LHCN-M2 (cell line): ENCODE measurements at places on chromosomes 13 and 19. TPM values are rescaled to one million over a fixed set of nuclear protein-coding genes. Genes with fewer than 3 reads are reported as not detected.

DNA sequence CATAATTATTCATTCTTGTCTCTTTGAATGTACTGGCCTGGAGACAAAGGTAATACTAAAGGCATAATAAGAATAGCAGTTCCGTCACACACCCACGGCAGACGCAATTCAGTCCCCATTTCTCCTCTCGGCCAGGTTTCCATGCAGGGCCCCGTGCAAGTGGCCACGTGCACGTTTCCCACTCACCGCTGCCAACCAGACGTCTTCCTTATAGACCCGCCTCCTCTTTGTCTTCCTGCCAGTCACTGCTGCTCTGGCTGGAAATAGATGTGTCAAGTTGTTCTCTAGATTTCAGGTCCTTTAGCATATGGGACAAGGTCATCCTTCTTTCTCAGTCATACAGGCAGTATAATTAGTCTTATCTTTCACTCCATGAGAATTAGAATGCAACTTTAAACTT lies 204.3 kb downstream of the SUCLA2 start:
- DNase-seq: no peak

GRCh38 chr13:21011378-21011777 lies 50.0 kb downstream of the LATS2 start:
- no peak for DNase-seq

DNA sequence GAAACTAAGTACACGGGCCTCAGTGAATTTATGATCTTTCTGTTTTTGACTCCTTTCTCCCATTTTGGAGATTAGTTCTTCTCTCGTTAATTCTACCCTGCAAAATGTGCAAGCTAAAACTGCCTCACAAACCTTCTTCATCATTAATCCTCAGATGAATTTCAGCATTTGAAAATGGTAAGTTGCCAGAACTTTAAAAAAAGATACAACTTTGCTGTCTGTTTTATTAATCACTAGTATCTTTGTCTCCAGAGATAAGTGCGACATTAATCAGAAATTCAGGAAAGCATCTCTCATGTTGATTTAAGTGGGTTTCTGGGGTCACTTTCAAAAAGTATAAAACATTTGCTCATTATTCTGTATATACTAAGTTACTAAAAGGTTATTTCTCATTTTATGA lies 227.0 kb upstream of the RXFP2 start:
- DNase-seq: no peak

GRCh38 chr13:64540976-64541375 lies 2689.2 kb downstream of the PCDH9 start:
- DNase-seq: no peak

GRCh38 chr19:29189033-29189360 lies 24.0 kb downstream of the UQCRFS1 start:
- DNase-seq: peak; percentile 1

DNA sequence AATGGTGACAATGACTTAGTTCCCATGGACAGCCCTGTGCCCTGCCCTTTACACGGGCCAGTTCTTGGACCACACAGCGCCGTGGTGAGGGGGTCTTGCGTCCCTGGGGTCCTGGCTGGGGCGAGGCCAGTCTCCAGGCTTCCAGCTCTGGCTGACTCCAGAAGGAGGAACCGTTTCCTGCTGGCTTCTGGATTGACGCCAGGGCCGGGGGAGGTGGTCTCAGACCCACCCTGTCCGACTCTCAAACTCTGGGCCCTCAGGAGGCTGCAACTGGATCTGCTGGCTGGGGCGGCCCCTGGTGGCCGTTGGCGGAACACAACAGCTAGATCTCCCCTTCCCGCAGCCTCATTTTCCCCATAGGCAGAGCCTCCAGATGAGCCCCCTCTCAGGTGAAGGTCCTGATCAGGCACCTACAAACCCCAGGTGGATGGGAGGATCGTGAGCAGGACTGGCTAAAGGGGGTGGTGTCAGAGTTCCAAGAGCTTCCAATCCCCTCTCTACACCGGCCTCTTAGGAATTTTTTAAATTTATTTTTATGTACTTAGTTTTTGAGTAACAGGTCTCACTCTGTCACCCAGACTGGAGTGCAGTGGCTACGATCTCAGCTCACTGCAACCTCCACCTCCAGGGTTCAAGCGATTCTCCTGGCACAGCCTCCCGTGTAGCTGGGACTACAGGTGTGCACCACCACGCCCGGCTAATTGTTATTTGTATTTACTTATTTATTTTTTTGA lies 8.0 kb downstream of the CCDC194 start:
- peak; percentile 24 for DNase-seq

DNA sequence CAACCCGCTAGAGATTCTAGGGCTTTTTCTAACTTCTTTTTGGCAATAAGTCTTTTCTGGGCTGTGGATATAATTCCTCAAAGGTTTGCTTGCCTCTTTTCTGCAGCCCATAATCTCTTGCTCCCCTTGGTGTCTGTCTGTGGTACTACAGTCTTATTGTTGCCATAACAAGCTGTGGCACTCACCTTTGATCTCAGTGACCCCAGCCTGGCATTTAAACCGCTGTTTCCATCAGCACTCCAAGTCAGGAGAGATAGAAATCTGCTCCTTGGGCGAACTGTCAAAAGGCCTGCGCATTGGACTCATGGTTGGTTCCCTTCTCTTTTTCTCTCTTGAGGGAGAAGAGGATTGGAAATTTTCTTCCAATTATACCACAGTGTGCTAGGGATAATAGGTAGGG lies 14.5 kb upstream of the MPHOSPH8 start:
- peak; percentile 15 for DNase-seq

DNA sequence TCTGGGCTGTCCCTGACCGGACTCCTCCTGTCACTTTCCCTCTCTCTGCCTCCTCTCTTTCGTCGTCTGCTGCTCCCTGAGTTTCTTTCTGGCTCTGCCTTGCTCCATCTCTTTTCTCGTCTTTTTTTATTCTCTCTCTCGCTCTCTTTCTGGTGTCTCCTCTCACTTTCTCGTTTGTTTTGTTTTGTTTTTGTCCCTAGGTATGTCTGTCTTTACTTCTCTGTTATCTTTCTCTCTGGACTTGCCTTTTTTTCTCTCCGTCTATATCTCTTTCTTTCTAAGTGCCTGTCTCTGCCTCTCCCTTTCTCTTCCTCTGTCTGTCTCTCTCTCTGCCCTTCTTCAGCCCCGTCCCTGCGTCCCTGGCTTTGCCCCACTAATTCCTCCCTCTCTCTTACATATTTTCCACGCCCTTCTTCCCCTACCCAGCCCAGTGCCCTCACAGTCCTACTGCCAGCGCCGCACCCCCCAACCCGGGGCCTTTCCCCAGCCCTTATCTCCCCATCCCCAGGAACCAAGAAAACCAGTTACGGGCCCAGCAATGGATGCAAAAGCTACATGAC lies 48.1 kb upstream of the SHKBP1 start:
- DNase-seq: no peak

DNA sequence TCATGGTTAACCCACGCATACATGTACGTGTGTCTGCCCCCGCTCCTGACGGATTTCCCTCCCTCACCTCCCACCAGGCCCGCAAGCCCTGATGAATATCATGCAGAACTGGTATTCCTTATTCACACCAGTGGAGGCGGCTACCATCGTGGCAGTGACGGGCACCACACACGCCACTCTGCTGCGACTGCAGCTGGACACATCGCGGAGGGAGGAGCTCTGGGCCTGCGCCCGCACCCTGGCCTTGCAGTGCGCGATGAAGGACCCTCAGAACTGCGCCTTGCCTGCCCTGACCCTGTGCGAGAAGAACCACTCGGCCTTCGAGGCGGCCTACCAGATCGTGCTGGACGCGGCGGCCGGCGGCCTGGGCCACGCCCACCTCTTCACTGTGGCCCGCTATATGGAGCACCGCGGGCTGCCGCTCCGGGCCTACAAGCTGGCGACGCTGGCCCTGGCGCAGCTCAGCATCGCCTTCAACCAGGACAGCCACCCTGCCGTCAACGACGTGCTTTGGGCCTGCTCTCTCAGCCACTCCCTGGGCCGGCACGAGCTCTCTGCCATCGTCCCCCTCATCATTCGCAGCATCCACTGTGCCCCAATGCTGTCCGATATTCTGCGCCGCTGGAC lies 35.0 kb downstream of the ZSWIM4 start:
- DNase-seq: no peak

DNA sequence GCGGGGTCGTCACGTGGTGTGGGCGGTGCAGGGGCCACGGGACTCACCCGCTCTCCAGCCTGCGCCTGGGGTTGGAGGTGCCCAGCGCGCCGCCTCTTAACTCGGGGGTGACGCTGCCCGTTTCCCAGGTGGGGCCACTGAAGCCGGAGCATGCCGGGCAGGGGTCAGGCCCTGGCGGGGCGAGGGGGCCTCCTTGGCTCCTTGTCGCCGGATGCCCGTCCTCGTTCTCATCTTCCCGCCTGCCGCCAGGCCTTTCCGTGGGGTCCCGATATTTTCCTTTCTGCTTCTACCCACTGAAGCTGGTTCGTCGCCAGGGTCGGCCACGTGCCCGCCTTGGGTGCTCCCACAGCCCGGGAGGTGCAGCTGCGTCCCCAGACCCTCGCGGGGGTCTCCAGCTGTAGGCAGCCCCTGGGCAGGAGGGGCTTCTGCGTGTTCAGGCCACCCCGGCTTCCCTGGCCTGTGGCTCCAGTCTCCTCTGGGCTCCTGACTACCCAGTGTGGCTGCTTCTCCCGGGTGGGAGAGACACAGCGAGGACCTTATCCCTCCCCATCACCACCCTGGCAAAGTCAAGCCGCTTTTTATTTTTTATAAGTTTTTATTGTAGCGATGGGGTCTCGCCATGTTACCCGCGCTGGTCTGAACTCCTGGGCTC lies 772 bp downstream of the FAM174C start:
- DNase-seq: no peak

GRCh38 chr19:29211562-29212355 lies 1.2 kb downstream of the UQCRFS1 start:
- peak; percentile 14 for DNase-seq

GRCh38 chr13:43020794-43021193 lies 2.6 kb upstream of the DNAJC15 start:
- no peak for DNase-seq

The RPS19 gene
- 610 and 611 TPM in 2 replicates for total RNA-seq

The PRKCG gene
- total RNA-seq: not detected in 2 replicates
